ENCODE measurements at places on chromosomes 11 and 22. TPM values are rescaled to one million over a fixed set of nuclear protein-coding genes. Genes with fewer than 3 reads are reported as not detected.

MADD gene
- total RNA-seq: 42.4 TPM

BARX2 gene
- total RNA-seq: 0.72 TPM

GAL3ST1 gene
- total RNA-seq: 0.86 TPM

ART1 gene
- total RNA-seq: 0.65 TPM

DNAJB7 gene
- total RNA-seq: not detected

OR56A1 gene
- not detected for total RNA-seq

LRRC56 gene
- total RNA-seq: 0.20 TPM

NXPE1 gene
- not detected for total RNA-seq

SCGB2A2 gene
- total RNA-seq: not detected

FAT3 gene
- 1.0 TPM for total RNA-seq
